Iris pigment epithelial cell (primary cell): ENCODE measurements at places on chromosomes 1 and 21.
A peak's percentile ranks its signal among the peaks of the same experiment; 100 is the strongest.

DNA sequence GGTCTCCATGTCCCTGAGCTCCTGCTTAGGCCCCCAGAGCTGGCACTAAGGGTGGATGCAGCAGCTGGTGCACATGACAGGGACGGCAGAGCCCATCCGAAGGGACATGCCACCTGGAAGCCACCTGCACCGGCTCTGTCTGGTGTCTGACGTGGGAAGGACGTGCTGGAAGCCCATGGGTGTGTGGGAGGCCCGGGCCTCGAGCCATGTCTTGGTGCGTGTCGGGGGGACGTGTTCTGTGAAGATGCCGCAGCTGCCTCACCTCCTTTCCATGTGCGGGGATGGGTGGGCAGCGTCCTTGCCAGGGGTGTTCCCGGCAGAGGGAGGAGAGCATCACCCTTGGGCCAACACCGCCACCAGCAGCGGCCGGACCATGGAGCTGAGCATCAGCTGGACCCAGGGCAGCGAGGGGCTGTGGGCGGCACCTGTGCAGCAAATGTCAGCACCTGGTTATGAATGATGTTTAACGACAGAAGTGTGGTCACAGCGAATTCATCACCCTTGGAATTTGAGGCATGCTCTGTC is 15.5 kb upstream of the POFUT2 start:
- no peak for DNase-seq

DNA sequence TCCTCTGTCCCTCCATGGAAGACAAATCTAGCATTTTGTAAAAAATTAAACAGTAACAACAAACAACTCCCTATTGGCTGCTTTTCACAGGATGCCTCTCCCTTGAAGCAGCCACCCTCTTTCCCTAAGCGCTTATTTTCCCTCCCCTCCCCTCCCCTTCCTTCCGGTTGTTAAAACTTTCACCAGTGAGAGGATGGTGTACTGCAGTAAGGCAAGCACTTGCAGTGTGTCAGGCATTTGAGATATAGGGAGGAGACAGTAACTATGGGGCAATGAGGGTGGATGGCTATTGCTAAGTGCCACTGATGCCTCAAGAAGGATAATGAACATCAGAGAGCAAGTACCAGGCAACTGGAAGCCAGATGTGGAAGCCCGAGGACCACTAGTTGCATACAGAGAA is 19.1 kb upstream of the KIAA1614 start:
- DNase-seq: no peak

DNA sequence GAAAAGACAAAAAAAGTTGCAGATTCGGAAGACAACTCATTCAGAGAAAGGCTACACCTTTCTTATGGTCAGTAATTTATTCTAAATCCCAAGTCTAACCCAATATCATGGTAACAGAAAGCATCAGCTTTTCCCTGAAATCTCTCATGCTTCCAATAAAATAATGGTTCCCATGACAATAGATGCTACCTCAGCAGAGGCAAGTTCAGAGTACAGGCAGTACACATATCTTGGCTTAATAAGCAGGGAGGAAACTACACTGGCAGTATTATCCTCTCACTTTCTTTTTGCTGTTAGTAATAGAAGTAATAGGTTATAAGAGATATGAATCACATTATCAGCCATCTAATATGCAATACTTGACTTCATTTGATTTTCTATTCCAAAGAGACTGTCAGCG is 137.1 kb downstream of the DPYD start:
- DNase-seq: no peak

DNA sequence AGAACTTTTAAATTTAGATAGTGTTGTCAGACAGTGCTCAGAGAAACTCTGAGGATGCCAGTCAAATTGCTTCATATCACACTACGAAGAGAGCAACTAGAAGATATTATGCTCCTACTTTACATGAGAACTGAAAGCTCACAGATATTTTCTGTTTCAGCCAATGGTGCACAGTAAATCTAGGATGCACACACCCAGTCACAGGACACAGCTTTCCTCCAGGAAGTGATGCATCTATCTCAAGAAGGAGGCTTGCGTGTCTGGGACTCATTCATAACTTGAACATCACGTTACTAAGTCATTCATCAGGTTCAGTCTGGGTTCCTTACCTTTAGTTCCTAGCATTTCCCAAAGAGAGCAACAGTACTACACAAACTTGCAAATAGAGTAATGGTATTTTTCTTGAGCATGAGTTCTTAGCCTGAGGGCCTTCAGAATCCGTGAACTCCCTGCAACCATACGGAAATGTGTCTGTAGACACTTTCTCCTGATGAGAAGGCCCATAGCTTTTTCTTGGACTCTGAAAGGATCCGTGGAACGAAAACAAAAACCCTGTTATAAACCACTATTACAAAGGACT is 12.2 kb downstream of the ZNF697 start:
- peak; percentile 74 for DNase-seq

- DNase-seq: peak; percentile 22
These were observed 574.1 kb downstream of the LMO4 start for GRCh38 chr1:87902830-87903229.

GRCh38 chr1:9719978-9720722 is 68.6 kb downstream of the PIK3CD start:
- no peak for DNase-seq

GRCh38 chr21:41367301-41367944 is 5.6 kb downstream of the MX2 start:
- DNase-seq: no peak

DNA sequence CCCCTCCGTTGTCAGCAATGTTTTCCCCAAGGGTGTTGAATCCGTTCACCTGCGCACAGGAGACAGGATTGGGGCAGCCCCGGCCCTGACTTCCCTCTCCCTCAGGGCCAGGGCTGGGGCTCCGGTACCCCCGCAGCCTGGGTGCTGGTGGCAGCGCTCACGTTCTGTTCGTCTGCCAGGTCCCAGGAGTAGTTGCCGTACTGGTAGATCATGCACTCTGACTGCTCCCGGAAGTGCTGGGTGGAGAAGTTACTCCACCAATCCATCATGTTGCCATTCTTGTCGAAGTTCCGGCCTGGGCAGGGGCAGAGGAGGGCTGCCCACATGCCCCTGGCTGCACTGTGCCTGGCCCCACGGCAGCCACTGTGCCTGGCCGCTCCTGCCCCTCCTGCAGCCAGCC is 6.1 kb downstream of the PRXL2B start:
- no peak for DNase-seq

DNA sequence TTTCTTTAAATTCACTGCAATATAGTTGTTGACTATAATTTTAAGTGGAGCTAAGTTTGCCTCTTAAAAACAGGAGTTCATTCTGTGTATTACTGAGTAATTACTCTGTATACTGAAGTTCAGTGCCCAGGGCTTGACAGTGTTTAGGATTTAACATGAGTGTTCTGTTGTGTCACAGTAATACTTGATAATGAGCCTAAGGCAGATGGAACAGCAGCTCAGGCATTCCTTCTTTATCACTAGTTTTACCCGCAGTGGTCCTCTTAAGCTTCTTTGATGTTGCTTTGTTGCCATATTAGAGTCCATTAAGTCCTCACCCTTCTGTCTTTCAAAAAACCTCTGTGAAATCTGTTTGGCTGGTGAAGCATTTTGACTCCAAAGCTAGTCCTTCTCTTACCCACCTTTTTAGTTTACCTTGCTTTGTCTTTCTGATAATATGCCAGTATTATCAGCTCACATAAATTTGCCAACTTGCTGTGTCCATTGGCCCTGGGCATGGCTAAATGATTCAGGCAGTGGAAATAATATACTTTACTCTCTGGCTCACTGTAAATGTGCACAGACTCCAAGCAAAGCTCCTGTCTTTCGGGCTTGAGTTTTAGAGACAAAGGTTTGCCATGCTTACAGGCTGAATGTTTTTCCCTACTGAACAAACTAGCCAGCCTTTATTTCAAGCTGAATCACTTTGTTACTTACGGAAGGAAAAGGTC is 17.7 kb downstream of the HIPK1 start:
- DNase-seq: peak; percentile 34

- DNase-seq: no peak
These were observed 20.9 kb upstream of the LRP8 start for GRCh38 chr1:53348486-53349368.

GRCh38 chr1:156667610-156667967 is 9.6 kb downstream of the NES start:
- no peak for DNase-seq

- no peak for DNase-seq
These were observed 9.3 kb upstream of the LORICRIN start for GRCh38 chr1:153250166-153250565.

DNA sequence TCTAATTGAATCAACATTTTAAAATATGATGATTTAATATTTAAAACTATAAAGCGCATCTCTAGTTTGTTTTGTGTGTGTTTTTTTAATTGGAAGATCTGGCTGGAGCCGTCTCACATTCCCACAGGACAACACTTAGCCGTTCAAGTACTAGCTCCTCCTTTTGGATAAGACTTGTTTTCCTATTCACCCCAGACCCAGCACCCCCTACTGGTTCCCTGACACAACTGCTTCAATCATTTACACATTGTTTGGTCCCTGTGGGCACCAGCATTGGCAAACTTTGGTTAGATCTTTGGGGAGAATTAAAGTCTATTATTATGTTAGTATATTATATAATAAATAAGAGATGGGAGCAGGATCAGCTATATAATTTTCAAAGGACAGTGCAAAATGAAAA is 34.5 kb downstream of the TYW3 start:
- DNase-seq: peak; percentile 27

DNA sequence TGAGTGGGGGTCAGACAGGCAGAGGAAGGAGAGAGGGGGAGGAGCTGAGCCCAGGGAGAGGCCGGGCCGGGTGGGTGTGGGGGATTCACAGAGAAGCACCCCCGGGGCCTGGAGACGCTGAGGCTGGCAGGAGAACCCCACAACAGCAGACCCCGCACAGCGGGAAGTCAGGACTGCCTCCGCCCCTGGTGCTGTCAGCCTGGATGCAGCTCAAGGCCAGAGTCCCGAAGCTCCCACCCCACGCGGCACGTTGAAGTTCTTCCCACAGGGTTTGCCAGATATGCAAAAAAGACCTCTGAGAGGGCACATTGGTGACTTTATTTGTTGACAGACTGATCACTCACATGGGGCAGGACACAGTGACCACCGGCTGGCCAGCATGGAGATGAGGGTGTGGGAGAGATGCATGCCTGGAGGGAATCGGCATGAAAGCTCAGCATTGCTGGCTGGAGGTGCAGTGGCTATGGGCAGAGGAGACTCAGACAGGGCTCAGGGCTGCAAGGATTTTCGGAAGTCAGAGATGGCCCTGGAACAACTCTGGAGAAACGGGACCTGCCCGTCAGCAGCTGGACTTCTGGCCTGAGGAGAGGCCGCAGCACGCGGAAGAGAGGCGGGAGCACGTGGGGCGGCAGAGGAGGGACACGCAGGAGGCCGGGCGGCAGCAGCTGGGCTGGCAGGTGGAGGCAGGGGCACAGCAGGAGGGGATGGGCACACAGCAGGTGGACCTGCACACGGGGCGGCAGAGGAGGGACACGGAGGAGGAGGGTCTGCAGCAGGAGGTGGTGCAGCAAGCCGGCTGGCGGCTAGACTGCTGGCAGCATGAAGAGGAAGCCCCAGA is 885 bp downstream of the KRTAP10-3 start:
- DNase-seq: no peak

DNA sequence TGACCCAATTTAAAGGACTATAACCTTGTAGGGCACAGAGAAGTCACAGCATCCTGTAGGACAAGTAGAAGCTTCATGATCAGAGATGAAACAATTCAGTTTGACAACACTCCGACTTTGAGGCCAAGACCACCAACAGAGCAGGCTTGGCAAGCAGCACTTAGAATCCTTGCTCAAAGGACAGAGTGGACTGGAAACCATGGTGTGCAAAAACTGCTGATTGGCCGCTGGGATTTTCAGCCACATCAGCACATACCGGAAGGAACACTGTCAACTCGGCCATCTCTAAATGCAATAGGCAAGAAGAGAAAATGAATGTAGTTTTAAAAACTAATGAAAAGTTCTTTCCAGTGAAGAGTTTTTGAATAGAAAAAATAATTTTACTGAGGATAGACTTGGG is 92.0 kb upstream of the PRMT6 start:
- DNase-seq: no peak

DNA sequence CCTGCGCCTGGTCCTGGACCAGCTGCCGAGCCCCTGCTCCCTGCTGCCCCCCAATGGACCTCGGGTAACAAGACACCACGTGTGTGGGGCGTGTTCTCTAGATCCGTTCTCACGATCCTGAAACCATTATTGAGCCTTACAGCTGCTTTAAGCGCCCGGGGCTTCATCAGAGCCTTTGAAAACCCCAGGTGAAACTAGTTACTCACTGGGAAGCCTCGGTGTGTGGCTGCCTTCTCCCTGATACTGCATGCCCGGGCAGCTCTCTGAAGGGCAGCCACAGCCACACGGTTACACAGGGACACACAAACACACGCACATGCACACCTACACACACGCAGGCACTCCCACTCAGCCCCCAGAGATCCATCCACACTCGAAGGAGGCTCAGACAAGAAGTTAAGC is 5.3 kb downstream of the HES2 start:
- DNase-seq: peak; percentile 72

DNA sequence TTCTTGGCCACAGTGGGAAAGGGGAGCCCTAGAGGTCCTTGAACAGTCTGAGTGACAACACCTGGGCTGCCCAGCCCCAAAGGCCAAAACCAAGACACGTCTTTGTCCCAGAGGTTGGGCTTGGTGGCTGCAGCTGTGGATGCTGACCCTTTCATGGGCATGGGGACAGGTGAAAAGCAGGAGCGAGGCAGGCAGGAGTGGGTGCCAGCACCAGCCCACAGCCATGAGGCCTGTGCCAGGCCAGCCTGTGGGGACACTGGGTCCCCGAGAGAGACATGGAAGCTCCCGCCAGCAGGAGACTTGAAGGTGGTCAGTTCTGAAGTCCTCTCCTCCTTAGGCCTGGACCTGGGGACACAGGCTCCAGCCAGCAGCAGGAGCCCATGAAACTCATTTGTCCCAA is 98.6 kb downstream of the KCNJ15 start:
- DNase-seq: no peak

GRCh38 chr1:226129230-226129629 is 57.3 kb downstream of the ACBD3 start:
- DNase-seq: no peak

GRCh38 chr1:38094711-38095290 is 48.2 kb upstream of the POU3F1 start:
- no peak for DNase-seq

GRCh38 chr1:231619257-231619634 is 7.3 kb upstream of the DISC1 start:
- DNase-seq: no peak

GRCh38 chr1:2845869-2846268 is 44.4 kb upstream of the TTC34 start:
- no peak for DNase-seq

GRCh38 chr1:220420726-220421125 is 107.2 kb upstream of the MARK1 start:
- no peak for DNase-seq

- no peak for DNase-seq
These were observed 22.4 kb upstream of the SFPQ start for GRCh38 chr1:35215346-35215745.

GRCh38 chr1:118914379-118915161 is 73.6 kb downstream of the TBX15 start:
- no peak for DNase-seq

DNA sequence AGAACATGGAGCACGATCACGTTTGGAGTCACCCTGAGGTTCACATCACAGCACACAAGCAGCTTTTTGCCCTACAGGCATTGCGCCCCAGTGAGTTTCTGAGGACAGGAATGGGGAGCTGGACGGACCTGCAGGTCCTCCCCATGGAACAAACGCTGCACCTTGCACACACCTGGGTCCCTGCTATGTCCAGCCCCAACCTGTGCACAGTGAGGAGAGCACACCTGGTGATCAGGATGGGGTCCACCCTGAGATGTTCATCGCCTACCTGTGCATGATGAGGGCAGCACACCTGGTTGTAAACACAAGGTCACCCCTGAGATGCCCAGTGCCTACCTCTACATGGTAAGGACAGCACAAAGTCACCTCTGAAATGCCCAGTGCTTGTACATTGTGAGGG is 45.9 kb downstream of the TCP10L start:
- no peak for DNase-seq
